ENCODE measurements at places on chromosomes 6 and 20. TPM values are rescaled to one million over a fixed set of nuclear protein-coding genes. Genes with fewer than 3 reads are reported as not detected.

Gene DYNLT1
- total RNA-seq: 19.9 TPM

Gene MICB
- 13.2 TPM for total RNA-seq

Gene DST
- 241 TPM for total RNA-seq

GRCh38 chr20:36779656-36780025, 6.1 kb upstream of the DSN1 start:
- H3K27ac ChIP-seq: peak overlapping the region; percentile 78
- no peak for DNase-seq
- H3K4me3 ChIP-seq: no peak overlapping the region
- H3K4me1 ChIP-seq: peaks cover 69% of the 10 kb centered on the region

Gene OR12D2
- not detected for total RNA-seq

DNA sequence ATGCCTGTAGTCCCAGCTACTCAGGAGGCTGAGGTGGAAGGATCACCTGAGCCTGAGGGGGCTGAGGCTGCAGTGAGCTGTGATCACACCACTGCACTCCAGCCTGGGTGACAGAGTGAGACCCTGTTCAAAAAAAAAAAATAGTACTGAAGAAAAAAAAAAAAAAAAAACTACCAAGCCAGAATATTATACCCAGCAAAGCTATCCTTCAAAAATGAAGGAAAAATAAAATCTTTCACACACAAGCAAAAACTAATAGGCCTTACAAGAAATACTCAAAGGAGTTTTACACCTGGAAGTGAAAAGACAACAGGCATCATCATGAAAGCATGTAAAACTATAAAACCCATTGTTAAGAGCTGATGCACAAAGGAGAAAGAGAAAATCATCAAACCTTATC, 37.5 kb upstream of the SRSF6 start:
- H3K27me3 ChIP-seq: no peaks in the 10 kb centered on the region
- H3K4me1 ChIP-seq: no peaks in the 10 kb centered on the region
- H3K36me3 ChIP-seq: no peaks in the 10 kb centered on the region
- no peak overlapping the region for H3K27ac ChIP-seq
- DNase-seq: no peak

Gene PBOV1
- total RNA-seq: not detected

Gene TP53INP2
- total RNA-seq: 4.6 TPM

Gene TAAR8
- not detected for total RNA-seq

DNA sequence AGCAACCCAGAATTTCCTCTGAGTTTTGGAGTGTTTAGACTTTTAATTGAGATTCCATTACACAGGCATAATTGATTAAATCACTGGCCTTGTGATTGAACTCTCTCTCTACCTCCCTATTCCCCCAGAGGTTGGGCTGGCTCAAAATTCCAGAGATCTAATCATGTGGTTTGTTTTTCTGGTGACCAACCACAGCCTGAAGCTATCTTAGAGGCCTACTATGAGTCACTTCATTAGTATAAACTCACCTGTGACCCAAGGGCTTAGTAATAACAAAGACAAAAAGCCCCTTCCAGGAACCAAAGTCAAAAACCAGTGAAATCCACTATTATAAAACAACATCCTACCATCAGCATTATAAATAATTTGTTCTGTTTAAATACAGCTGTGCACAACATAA, 992.5 kb upstream of the CITED2 start:
- no peaks in the 10 kb centered on the region for H3K36me3 ChIP-seq
- no peak overlapping the region for H3K27ac ChIP-seq
- no peaks in the 10 kb centered on the region for H3K27me3 ChIP-seq
- no peak for DNase-seq

DNA sequence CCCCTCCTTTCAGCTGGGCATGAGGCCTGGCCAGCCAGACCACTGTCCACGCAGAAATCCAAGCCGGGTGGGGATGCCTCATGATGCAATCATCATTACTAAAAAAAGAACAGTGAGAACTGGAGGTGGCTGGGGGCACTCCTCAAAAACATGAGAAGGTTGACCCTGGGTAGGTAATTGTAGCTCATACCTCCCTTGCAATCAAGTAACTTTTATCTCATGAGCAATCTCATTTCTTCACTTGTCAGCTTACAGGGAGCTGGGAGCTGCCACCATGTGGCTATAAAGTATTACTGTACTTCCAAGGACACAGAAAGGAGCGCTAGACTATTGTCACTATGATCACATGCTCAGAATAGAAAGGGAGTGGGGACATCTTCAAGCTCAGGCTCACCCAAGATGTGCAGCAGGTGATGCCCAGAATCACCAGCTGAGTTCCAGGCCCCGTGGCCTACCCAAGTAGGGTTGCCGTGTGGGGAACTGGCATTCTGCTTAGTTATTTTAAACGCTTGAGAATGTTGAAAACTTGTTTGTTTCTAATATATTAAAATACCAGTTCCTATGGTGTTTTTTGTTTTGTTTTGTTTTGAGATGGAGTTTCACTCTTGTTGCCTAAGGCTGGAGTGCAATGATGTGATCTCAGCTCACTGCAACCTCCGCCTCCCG, 3.0 kb upstream of the CDH26 start:
- no peak for DNase-seq
- H3K4me3 ChIP-seq: no peak overlapping the region
- no peaks in the 10 kb centered on the region for H3K36me3 ChIP-seq
- no peak overlapping the region for H3K27ac ChIP-seq
- H3K4me1 ChIP-seq: no peaks in the 10 kb centered on the region

Gene CCDC170
- not detected for total RNA-seq

GRCh38 chr6:170094686-170095272, 196.1 kb downstream of the DLL1 start:
- H3K27ac ChIP-seq: no peak overlapping the region
- H3K4me1 ChIP-seq: peaks cover 2% of the 10 kb centered on the region
- DNase-seq: no peak
- no peaks in the 10 kb centered on the region for H3K36me3 ChIP-seq

- H3K4me1 ChIP-seq: peaks cover 16% of the 10 kb centered on the region
- H3K36me3 ChIP-seq: no peaks in the 10 kb centered on the region
- no peak for DNase-seq
- H3K27ac ChIP-seq: no peak overlapping the region
- no peak overlapping the region for H3K4me3 ChIP-seq
These were observed 1.7 kb upstream of the C20orf203 start for GRCh38 chr20:32675223-32675975.

- 0 out of 2 replicates have a peak, but pooled peaks cover 5% of the 10 kb centered on the region for H3K4me1 ChIP-seq
- no peak for DNase-seq
- no peaks in the 10 kb centered on the region for H3K36me3 ChIP-seq
- no peak overlapping the region for H3K4me3 ChIP-seq
- H3K27me3 ChIP-seq: no peaks in the 10 kb centered on the region
These were observed 209.0 kb downstream of the THBS2 start for GRCh38 chr6:169044381-169045230.

Measured in Karpas-422 (cell line).